Head of caudate nucleus (tissue), 42 donors: ENCODE measurements at places on chromosomes 4 and X.

DNA sequence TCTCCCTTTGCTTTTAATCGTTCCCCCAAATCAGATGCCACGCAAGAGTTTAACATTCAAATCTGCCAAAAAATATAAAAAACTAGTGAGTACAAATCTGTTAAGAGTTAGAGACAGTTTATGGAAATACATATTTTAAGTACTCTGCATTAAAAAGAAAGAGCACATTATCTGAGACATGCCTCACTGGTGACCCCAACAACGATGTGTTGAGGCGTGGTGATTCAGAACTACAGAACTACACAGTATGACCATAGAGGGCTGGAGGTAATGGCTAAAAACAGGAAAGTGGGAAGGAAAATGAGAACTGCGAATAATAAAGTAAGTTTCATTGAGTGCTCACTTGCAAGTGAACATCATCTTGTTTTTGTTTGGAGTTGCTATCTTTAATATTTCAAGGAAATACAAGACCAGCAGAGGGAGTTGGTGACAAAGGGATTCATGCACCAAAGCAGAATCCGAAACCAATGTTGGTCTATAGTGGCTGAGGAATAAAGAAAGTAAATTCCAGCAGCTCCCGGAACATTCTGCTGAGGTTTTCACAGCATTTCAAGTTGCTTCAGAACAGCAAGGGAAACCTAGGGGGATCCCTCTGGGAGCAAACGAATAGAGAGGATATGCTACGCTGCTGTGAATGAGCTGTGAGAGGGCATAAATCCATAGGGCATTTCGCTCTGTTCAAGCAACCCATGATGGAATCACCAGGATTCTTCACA is 92.2 kb downstream of the DCHS2 start:
- DNase-seq: no peak

DNA sequence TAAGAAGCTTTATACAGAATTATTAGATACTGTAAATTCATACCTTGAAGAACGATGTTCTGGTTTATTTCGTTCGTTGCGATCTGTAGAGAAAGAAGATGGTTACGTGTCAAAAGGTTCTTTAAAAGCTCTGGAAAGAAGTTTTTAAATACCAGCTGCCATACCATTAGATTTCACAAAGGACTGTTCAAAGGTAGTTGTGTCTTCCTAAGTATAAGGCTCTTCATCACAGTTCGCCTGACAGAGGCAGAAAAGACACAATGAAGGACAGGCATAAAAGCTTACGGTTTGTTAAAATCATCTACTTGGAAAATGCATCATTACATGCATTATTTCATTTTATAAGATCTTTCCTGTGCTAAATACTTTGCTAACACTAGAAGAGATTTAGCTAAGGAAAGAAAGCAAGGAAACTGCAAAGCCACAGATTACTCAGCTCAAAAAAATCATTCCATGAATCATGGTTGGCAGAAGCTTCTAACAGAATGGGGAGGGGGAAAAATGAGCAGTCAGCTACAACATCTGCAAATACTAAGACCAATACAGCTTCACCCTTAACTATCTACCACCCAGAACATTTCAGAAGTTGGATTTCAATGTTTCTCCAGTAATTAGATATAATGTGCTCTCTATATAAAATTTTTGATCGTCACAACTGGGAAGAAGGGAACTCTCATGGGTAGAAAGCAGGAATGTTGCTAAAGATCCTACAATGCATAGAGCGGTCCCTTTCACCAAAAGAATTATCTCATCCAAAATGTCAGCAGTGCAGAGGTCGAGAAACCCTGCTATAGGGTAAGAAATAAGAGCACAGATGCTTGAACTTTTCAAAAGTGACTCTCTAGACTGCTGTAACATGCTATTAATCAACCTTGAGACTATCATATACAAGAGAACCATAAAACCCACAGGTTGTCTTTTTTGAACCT is 50.7 kb upstream of the PRSS48 start:
- no peak for DNase-seq

- peak; percentile 21 for DNase-seq
These were observed 12.1 kb upstream of the TLR8 start for GRCh38 chrX:12894074-12895030.

DNA sequence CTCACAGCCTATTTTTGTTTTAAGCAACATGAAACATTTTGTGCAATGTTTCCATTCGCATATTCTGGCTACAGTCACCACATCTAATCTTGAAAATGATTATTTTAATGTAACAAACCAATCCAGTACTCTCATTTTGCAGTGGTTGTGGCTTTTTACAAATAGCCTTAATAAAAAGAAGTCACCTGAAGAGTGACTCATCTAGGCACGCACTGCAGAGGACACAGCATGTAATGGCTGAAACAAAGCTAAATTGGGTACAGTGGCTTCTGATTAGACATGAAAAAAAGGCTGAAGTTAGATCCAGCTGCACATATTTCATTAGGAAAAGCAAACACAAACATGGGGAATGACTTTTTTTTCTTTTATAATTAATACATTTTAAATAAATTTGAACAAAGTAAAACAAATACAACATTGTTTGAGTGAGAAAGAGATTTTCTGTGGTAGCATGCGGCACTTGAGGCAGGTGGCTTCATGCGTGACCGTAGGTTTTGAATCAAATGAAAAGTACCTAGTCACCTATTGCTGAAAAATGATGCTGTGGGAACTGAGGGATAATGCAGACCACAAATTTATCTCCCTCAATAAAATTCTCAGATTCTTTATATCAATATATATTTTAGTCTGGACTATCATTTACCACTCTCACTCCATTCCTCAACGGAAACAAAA is 240.8 kb upstream of the DDX53 start:
- DNase-seq: no peak
